ENCODE measurements at places on chromosomes 7 and 10.
A peak's percentile ranks its signal among the peaks of the same experiment; 100 is the strongest.

DNA sequence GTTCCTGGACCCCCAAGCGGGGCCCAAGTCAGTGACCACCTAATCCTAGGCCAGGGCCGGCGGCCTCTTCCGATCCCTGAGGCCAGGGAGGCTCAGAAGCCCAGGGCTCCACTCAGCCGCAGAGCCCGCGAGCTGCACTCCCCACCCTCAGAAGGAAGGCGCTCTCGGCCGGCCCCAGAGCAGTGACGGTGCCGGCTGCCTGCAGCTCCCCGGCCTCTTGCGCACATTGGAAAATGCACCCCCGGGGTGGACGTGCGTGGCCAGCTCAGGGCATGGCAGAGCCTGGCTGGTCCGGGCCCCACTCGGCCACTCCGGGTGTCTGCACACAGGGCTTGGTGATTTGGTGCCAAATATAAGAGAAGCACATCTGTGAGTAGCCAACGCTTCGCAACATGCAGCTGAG lies 269.1 kb downstream of the PTPRN2 start:
- H3K36me3 ChIP-seq, result no peaks in the 10 kb centered on the region
- H3K4me1 ChIP-seq, result no peaks in the 10 kb centered on the region
- H3K4me3 ChIP-seq, result no peak overlapping the region
- H3K27me3 ChIP-seq, result no peaks in the 10 kb centered on the region

- peaks cover 11% of the 10 kb centered on the region for H3K36me3 ChIP-seq
- H3K27me3 ChIP-seq, result no peaks in the 10 kb centered on the region
- no peak overlapping the region for H3K27ac ChIP-seq
- peaks cover 2% of the 10 kb centered on the region for H3K4me1 ChIP-seq
Observed at GRCh38 chr10:130160775-130161174, 24.6 kb downstream of the GLRX3 start.

DNA sequence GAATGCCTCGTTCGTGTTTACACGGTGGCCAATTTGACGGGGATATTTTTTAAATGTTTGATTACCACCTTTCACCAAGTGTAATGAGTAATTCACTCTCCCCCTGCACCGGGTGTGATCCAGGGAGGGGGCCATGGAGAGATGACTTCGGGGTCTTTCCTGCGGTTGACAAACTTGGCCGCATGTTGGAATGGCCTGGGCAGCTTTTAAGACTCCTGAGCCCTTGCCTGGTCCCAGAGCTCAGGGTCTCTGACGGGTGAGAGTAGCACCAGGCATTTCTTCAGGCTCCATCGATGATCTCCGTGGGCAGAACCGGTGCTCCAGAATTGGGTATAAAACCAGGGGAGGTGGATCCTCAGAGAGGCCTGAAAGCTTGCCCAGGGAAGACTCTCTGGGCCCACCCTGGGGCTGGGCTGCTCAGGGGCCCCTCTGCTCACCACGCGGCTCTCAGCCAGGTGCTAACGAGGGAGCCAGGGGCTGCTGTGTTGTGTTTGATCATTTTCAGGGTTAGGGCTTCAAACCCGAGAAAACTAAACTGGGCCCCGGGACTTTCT lies 882 bp downstream of the ZNF282 start:
- H3K27ac ChIP-seq, result peak overlapping the region; percentile 61
- H3K4me3 ChIP-seq, result peak overlapping the region; percentile 70
- H3K36me3 ChIP-seq, result peaks cover 18% of the 10 kb centered on the region
- peaks cover 25% of the 10 kb centered on the region for H3K4me1 ChIP-seq

GRCh38 chr10:87734987-87735827 lies 75.5 kb downstream of the PAPSS2 start:
- peak; percentile 70 for DNase-seq
- peaks cover 9% of the 10 kb centered on the region for H3K4me1 ChIP-seq
- H3K27ac ChIP-seq, result no peak overlapping the region
- no peaks in the 10 kb centered on the region for H3K36me3 ChIP-seq
- no peaks in the 10 kb centered on the region for H3K27me3 ChIP-seq
- H3K4me3 ChIP-seq, result no peak overlapping the region

DNA sequence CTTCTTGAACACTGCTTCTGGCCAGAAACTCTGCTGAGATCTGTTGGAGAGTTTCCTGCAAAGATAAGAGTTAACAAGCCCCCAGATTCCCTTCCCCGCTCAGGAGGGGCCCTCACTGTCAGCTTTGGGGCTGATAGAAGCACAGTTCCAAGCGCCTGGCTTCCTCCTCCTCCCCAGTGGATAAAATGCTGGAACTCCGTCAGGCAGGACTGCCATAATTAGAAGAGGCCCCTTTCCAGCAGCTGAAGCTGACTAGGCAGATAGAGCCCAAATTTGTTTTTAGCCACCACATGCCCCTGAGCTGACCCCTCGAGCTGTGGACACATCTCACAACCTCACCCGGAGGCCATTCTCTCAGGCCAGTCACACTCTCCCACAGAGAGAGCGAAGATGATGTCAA lies 89.4 kb downstream of the TBXAS1 start:
- H3K27ac ChIP-seq, result no peak overlapping the region
- peaks cover 30% of the 10 kb centered on the region for H3K4me1 ChIP-seq
- no peak overlapping the region for H3K4me3 ChIP-seq
- H3K36me3 ChIP-seq, result no peaks in the 10 kb centered on the region
- no peaks in the 10 kb centered on the region for H3K27me3 ChIP-seq
- no peak for DNase-seq

GRCh38 chr7:128861957-128862570 lies 592 bp upstream of the ATP6V1F start:
- DNase-seq, result no peak
- no peaks in the 10 kb centered on the region for H3K36me3 ChIP-seq
- H3K4me1 ChIP-seq, result peaks cover 9% of the 10 kb centered on the region
- H3K4me3 ChIP-seq, result peak overlapping the region; percentile 7
- H3K27me3 ChIP-seq, result no peaks in the 10 kb centered on the region

DNA sequence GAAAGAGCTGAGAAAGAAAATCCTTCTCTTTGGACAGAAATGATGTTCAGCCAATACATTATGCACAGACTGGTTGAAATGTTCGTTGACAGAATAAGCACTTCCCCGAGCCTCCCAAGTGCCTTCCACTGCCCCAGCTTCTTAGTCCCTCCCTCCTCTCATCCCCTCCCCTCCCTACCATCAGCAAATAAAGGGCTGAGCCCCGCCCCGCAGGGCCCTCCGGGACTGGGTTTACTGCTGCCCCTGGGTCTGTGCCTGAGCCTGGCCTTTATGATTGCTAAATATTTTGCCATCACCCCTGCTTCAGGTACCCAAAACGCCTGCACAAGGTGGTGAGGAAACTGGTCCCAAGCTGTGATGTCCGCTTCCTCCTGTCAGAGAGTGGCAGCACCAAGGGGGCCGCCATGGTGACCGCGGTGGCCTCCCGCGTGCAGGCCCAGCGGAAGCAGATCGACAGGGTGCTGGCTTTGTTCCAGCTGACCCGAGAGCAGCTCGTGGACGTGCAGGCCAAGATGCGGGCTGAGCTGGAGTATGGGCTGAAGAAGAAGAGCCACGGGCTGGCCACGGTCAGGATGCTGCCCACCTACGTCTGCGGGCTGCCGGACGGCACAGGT lies 28.1 kb downstream of the HKDC1 start:
- H3K4me3 ChIP-seq, result no peak overlapping the region
- H3K27me3 ChIP-seq, result no peaks in the 10 kb centered on the region
- H3K36me3 ChIP-seq, result no peaks in the 10 kb centered on the region
- DNase-seq, result no peak
- H3K4me1 ChIP-seq, result no peaks in the 10 kb centered on the region

Data from endothelial cell of umbilical vein (primary cell).